ENCODE measurements at places on chromosomes 11 and 22.
A peak's percentile ranks its signal among the peaks of the same experiment; 100 is the strongest.

- no peak for DNase-seq
Measured at GRCh38 chr11:90732486-90732885, 509.6 kb upstream of the CHORDC1 start.

DNA sequence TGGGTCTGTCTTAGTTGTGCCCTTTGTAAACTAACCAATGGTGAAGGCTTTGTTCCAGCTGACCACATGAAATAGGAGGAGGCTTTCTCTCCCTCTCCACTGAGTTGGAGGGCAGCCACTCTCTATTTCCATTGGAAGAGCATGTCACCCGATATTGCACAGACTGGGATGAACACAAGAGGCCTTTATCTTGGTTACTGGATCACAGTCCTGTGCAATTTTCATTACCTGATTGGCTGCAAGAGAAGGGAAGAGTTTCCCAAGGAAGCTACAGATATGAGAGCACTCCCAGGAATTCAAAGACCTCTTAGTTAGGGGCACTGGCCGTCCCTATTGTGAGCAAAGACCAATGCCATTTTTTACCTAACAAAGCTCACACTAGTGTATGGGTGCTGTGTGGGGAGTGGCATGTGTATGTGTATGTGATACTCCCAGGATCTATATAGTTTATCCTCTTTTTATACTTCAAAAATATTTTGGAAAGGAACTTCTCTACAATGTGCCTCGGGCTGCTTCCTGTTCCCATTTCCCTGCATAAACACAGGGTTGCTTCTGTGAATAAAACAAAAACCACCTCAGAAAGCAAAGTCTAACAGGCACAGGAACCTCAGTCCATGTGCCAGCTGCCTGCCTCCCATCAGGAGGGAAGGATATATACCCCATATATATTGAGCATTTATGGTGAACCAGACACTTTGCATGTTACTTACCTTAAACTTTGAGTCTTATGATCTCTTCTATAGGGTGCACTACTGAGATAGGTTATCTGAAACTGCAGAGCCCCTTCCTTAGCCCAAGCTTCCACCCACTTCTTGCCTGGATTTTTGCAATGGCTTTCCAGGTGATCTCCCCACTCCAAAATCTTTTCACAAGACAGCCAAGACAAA, 126.5 kb downstream of the RASSF10 start:
- no peak for DNase-seq

GRCh38 chr11:124935548-124936514, at the start of gene HEPACAM:
TSS of gene HEPACAM (minus strand) at chr11:124936047. CDS start at chr11:124936006, 41 bp downstream.
- DNase-seq = no peak

- no peak for DNase-seq
Measured at GRCh38 chr11:100823360-100823759, 136.3 kb downstream of the ARHGAP42 start.

DNA sequence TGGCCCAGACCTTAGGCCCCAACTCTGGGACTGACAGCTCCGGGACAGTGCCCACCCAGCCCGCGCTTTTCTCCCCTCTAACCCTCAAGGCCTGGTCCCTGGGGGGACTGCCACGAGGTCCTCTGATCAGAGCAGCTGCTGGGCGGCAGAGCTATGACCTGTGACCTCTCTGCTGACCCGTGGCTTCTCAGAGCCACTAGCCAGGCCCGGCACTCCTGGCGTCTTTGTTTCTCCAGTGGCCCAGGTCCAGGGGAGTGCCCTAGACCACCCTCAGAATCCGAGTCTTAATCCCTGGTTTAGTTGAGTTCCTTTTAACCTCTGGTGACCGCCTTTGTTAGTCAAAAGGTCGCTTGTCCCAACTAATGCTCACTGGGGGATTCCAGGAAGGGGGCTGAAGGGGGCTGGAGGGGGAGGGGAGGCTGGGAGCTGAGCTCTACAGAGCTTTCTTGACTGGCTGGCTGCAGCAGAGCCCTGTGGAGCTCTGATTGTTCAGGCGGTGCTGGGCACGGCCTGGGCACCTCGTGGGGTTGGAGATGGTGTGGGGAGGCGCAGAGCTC, 1.2 kb downstream of the FBLN1 start:
- DNase-seq = no peak

GRCh38 chr22:20486229-20486628, 9.4 kb downstream of the KLHL22 start:
- DNase-seq = no peak

DNA sequence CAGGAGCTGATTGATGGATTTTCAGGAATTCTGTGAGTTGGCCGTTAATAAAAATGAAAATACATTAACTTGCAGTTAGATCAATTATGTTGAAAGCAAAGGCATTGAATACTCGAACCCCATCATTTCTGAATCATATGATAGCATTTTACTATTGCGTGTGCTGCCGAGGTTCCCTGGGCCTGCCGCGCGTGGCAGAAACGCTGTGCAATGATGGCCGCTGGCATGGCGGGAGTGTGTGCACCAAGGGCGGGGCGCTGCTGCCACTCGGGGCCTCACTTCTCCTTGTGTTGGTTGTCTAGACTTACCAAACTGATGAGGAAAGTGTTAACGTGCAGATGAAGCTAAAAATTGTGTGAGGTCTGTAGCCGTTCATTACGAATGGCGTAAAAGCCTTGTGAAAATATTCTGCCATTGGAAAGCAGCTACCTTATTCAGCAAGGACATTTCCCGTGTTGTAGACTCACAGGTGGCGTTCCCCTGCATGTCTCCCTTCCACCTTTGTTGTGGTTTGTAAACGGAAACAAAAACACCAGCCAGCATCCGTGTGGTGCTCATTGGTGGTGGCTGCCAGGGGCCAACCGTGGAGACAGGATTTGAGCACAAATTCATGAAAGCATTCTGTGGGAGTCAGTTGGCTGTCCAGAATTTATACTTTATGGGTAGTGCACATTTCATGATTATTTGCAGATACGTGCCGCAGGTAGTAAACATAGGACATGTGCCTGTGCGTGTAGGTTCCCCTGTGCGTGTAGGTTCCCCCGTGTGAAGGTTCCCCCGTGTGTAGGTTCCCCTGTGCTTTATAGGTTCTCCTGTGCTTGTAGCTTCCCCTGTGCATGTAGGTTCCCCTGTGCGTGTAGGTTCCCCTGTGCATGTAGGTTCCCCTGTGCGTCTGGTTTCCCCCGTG, 5.9 kb upstream of the GRAMD4 start:
- peak; percentile 71 for DNase-seq

DNA sequence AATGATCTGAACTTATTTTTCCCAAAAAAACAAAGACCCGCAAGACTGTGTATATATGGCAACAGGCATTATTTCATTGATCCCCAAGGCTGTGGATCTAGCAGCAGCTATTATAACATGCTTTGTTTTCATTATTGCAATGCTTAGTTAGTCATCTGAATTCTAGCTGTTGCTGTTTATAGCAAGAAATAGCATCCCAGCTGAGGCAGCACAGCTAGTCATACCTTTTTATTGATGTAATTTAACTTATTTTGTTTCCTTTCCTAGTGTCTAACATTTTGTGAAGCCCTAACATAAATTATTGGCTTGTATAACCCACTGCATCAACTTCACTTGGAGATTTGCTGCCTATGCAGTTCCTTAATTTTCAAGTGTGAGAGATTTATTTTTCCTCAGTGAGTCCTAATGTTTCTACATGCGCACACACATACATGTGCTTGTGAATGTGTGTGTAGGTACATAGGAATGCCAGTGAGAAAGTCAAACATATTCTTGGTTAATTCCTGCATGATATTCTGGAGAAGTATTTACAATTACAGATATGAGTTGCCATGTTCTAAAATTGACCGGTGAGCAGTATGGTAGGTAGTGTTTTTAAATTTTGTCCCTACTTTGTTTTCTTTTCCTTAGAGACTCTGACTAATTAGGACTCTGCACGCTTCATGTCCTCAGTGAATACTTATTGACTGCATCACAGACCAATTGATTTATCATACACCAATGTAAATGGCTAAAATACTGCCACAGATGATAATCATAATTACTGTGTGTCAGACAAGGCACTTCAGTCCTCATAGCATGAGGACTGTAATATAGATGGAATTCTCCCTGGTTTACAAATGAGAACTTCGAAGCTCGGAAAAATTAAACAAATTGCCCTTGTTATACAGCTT, 119.3 kb downstream of the WNT11 start:
- no peak for DNase-seq

DNA sequence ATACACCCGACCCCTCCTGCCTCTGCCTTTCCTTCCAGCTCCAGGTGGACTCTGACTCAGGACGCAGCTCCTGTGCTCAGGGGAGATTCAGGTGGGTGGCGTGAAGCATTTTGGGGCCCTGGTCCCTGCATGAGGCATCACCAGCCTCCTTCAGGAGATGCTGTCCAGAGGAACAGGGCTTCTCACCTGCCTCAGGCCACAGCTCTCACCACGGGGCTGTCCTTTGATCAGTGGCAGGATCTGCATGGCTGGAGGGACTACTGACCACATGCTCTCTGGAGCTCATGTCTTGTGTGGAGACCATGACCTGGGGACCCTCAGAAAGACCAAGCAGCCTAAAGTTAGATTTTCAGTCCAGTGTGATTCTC, 58.8 kb downstream of the GGTLC2 start:
- no peak for DNase-seq

DNA sequence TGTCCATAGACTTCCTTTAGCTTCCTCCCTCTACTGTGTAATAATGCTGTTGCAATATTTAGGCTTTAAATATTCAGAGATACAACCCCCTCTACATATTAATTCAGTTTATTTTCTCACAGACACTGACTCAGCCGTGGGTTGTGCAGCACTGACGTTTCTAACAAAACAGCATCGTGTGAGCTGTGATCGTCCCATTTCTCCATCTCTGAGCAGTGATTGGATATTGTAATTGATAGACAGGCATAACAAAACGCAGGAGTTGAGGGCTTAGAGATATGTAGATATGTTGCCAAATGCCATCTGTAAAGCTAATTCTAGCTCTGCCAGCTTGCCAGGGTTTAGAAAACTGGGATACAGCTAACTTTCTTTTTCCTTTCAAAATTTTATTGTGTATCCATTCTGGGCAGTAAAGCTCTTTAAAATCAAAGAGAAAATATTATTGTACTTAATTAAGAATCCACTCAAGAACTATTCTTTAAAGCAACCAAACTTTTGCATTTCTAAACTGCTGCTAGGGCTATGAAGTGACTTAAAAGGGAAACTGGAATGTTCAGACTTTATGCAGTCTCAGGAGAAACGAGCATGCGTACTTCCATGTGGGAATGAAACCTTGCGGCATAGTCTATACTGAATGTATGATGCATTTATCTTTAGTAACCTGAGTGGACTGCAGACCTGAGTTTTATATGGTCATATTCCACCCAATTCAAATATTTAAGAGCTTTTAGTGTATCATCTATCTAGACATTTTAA, 22.7 kb downstream of the BTBD10 start:
- no peak for DNase-seq

DNA sequence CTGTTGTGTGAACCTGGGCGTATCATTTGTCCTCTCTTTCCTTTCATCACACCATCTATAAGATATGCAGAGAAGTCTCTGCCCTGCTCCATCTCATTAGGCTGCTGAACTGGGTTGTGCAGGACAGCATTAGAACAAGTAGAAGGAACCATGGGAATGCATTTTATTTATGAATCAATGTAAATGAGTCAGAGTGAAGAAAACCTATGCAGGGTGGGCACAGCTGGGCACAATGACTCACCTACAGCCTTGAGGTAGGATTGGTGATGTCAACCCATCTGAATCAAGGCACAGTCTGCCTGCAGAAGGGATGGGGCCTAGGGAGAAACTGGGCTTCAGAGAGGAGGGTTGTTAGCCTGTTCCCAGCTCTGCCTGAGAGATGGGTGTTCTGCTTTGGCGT, 123.4 kb downstream of the CSNK2A3 start:
- no peak for DNase-seq
